ENCODE measurements at places on chromosomes 6 and 20. TPM values are rescaled to one million over a fixed set of nuclear protein-coding genes. Genes with fewer than 3 reads are reported as not detected.

EXOC2 gene
- 27.0 TPM for total RNA-seq

- peak; percentile 12 for DNase-seq
Measured at GRCh38 chr6:154341336-154341735, 15.3 kb downstream of the IPCEF1 start.

GRCh38 chr6:116564921-116565872, 6.1 kb upstream of the RWDD1 start:
- DNase-seq, result no peak

DNA sequence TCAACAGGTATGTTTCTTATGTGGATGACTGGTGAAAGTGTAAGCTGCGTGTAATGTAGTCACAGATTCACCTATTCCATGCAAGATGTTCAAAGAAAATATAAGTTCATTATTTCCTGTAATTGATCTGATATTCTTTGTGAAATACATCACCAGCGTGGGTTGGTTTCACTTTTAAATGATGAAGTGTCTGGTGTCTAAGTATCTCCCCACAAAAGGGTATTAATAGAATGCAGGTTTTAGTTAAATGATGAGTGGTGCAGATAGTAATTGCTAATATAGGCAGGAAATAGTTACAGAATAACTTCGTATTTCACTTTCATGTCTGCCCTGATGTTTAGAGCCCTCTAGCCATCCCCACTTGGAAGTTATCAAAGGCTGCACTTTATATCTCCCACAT, 22.2 kb downstream of the PGBD1 start:
- no peak for DNase-seq

GRCh38 chr6:119267126-119267905, 82.2 kb downstream of the MAN1A1 start:
- DNase-seq, result no peak
